ENCODE measurements at places on chromosomes 4 and X. TPM values are rescaled to one million over a fixed set of nuclear protein-coding genes. Genes with fewer than 3 reads are reported as not detected.

DNA sequence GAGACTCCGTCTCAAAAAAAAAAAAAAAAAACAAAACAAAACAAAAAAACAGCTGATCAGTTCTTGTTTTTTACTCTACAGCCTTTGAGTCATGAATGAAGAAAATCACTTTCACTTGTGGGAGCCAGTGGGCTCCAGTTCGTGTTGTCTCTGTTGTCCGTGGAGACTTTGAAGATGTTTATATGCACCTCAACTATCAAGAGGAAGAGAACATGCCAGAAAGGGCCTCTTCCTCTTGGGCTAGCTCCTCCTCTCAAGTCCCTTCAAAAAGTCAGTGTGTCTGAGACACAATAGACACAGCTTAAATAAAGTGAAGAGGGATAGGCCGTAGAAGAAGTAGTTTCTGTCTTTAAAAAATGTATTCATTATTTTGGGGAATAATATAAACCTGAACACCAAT is 182.7 kb downstream of the KDR start:
- no peak for DNase-seq

DNA sequence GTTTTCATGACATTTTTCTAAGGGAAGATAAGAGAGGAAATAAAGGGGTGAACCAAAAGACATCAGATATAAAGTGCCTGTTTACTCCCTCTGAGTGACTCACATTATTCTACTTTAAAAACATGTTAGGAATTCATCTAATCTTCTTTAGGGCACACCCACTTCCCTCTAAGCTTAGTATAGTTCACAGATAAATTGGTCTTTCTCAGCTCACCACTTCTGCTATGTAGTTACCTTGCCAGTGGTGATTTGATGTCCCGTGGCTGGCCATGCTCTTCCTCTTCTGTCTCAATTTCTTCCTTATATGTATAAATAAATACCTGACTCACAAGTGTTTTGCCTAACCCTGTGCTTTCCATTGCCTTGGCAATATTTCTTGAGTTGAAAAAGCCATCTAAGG is 96.8 kb downstream of the PDLIM5 start:
- no peak for DNase-seq

GRCh38 chrX:100979881-100980607 is 10.5 kb downstream of the ARL13A start:
- no peak for DNase-seq

DNA sequence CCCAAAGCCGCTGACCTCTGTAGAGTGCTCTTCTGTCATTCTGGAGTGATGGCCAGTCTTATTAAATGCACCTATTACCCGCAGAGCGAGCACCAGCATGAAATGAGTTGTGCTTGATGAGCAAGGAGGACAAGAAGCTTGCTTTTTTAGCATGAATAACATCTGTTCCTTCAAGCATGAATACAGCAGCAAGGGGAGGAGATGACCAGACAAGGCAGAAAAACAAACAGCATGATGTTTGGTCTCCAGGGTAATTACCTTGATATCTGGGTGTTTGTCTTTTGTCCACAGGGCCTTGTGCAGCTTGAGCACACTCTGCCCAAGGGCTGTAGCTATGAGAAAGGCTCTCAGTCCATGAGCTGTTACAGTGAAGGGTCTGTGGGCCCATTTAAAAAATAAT is 324.8 kb upstream of the DDX53 start:
- DNase-seq, result no peak

DNA sequence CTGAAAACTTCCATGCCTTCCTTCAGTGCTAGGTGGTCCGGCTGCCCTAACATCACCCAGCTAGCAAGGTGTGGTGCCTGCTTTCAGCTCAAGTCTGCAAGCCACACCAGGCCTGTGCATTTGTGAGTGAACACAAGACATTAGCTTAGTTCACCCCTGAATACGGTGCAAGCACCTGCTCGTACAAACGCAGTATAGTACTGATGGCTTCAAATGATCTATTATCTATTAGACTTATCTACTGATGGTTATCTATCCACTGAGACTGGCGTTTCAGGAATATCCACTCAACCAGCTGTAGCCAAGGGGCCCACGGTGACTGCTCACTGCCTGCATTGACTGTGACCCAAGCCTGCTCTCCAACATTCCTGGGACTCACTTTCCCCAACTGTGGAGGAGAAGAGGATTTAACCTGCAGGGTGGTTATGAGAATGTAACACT is 155.9 kb downstream of the SHOX start:
- DNase-seq, result no peak

GRCh38 chr4:82721819-82722423 is 76.7 kb downstream of the SCD5 start:
- no peak for DNase-seq

DNA sequence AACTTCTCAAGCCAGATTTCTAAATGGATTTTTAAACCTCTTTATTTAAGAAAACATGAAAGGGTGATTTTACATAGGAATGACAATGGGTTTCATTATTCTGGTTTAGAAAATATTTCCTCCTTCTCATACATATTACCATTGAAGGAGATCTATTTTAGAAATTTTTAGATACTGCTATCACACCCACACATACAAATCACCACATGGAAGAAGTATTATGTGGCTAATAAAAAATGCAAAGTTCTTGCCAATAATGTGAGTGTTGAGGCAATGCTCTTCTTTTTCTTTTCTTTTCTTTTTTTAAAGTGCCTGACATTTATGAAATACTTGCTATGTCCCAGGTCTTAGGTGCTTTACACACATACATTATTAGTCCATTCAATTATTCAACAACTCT is 6.8 kb downstream of the STAP1 start:
- no peak for DNase-seq

The SMIM9 gene
- total RNA-seq, result 0.28 TPM

The CXCL3 gene
- total RNA-seq, result 37.0 TPM
